ENCODE measurements at places on chromosomes 6 and 20.

- no peak for DNase-seq
Measured at GRCh38 chr6:33147807-33148666, 44.2 kb downstream of the COL11A2 start.

DNA sequence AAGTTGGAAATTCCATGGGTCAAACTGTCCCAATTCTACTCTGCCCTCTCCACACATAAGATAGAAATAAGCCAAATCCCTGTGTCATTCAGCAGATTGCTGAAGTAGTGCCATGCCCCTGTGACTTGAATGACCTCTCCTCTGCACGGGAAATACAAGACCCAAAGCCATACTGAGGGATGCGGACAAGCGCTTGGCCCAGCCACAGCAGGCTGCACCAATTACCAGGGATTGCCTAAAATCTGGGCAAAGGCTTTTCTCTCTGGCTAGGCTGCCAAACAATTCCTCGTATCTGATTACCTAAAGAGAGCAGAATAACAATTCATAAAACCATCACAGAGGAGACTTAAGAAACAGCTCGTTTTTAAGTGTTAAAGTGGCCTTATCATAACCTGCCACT is 421.8 kb upstream of the JARID2 start:
- DNase-seq = no peak

- no peak for DNase-seq
Measured at GRCh38 chr6:91812596-91813274, 1225.9 kb upstream of the MAP3K7 start.

- DNase-seq = no peak
Measured at GRCh38 chr6:40342723-40343122, 244.4 kb downstream of the LRFN2 start.

DNA sequence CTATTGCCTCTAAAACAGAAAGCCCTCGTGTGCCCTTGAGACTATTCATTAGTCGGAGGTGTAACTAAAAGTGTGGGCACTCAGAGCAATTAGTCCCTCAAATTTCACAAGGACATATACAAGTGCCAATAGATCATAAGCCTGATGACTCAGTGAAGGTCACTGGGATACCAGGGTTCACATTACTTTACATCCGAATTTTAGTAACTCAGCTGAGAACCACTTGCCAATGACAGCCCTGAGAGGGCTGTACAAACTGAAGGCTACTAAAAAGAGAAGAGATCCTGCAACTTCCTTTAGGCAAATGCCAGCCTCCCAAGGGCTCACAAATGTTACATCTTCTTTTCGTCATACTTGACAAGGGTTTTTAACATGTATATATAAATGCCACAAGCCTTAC is 369.6 kb downstream of the TENT5A start:
- no peak for DNase-seq

DNA sequence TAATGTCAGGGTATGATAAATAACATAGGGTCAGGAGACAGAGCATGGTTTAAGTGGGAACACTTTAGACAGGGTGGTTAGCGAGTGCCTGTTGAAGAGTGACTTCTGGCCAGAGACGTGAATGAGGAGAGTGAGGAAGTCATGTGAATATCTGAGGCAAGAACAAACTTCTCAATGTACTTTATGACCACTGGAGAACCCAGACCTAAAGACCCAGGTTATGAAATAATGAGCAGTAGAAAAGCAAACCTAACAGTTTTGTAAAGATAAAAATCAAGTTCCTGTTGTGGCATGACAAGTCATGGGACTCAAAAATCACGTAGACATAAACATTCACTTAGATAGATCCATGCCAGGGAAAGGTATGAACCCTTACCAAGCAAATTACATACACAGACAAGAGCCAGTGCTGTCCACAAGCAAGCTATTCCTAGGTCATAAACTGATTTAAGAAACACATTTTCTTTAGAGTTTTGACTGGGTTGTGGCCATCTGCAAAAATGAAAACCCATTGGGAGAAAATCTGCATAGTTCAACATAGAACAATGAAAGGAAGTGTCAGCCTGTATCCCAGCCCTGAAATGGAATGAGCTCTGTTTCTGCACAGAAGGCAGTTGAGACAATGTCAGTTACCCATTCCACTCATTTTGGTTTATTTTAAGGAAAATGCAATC is 2.2 kb upstream of the MYCT1 start:
- DNase-seq = no peak

DNA sequence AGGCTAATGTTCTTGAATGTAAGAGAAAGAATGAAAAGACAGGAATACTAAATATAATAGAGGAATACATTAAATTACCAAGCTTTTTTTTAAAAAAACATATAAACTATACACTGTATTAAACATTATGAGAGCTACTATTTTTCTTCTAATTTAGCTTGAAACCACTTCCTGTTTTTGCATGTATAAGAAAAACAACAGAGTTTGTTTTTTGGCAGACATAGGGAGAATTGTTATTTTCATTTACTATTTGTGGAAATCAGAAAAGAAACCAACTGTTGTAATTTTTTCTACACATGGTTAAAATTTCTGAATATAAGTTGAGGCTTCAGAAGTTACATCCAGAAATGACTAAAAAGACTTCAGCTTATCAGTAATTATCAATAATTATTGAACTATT is 991.8 kb upstream of the GJE1 start:
- DNase-seq = no peak

DNA sequence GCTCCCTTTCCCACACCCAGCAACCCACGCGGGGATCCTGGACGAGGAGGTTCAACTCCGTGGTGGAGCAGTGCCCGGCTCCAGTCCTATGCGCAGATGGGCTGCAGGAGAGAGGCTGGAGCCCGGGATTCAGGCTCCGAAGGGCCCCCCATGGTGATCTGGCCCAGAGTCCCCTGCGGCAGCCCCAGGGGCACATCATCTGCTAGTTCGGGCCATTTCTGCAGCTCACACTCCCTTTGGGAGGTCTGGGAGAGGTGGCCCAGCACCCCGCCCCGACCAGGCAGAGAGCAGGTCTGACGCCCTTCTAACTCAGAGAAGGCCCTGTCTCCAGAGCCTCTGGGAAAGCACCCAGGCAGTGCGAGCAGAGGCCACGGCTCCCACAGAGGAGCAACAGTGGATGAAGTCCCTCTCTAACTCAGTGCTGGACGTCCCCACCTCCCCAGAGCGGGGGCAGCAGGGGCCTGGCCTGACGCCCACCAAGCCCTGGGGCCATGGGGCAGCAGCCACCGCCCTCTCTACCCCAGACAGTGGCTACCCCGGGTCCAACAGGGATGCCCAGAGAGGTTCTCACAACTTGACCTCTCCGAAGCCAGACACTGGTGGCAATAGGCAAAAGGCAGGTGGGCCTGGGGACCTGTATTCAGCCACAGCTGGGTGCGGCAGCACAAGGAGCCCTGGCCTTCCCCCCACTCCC is 3.3 kb downstream of the KCNQ2 start:
- DNase-seq = no peak

DNA sequence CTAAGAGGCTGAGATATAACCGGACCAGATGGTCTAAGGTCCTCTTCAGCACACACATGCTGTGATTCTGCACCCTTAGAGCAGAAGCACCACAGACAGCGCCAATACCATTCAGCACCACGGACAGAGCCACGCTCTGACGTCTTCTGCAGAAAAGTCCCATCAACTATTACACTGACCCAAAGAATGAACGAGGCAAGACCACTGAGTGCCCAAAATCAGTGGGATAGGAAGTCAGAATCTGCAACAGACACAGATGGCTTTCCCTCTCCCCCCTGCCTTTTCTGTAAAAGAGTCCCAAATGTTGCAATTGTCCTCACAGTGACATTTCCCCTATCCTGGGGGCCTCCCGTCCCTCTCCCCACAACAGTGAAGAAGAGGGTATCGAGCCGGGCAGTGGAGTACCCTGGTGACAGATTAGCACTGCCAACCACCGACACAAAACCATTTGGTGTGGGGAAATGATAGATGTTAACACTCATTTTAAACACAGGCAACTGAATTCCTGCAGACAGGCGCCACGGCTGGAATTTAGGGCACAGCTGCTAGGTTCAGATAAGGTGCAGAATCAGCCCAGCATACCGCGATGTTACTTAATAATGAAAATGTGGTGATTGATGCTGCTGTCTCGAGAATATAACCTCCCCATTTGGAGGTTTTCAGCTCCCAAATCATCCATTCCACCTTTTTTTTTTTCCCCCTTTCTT is 66.6 kb upstream of the CTNNBL1 start:
- DNase-seq = peak; percentile 29

GRCh38 chr20:57660181-57660921 is 40.1 kb upstream of the ZBP1 start:
- no peak for DNase-seq

DNA sequence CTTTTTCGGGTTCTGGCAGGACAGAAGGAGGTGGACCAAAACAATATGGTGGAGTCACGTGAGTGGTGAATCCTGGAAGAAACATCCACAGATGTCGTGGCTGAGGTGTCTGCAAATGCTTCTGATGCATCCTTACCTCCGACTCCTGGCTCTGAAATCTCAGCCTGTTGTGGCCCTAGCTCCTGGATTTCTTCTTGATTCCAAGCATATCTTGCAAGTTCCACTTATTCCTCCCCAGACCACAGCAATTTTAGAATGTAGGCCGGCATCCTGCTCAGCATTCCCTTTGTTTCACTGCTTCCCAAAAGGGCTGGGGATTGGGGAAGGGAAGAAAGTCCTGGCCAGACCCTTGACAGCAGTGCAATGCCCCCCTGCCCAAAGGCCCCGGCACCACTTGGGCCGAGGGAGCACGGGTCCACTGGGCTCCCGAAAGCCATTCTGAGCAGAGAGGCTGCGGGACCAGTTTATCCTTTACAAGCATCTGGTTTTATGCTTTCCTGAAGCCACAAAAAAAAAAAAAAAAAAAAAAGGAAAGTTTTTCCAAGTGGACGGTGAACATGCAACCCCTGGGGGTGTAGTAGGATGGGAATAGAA is 200.9 kb upstream of the RNF24 start:
- DNase-seq = no peak

GRCh38 chr6:61833176-61833755 is 452.8 kb downstream of the KHDRBS2 start:
- no peak for DNase-seq

GRCh38 chr6:126094411-126094810 is 108.1 kb downstream of the TRMT11 start:
- DNase-seq = no peak

GRCh38 chr6:22205266-22205665 is 91.6 kb downstream of the PRL start:
- DNase-seq = no peak

DNA sequence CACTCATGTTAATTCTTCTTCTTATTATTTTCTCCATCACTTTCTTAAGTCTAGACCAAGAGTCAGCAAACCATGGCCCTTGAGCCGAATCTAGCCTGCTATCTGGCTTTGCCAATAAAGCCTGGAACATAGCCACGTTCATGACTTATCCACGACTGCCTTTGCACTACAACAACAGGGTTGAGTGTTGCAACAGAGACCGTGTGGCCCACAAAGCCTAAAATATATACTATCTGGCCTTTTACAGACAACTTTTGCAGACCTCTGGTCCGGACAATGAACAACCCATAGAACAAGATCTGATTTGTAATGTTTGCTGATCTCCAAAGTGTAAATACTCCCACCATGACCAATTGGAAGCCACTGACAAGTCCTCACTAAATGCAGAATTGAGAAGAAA is 140.5 kb upstream of the CDYL start:
- no peak for DNase-seq

- DNase-seq = peak; percentile 39
Measured at GRCh38 chr6:129774697-129775447, 64.9 kb upstream of the ARHGAP18 start.

- DNase-seq = peak; percentile 89
Measured at GRCh38 chr6:1604158-1605003, 5.3 kb upstream of the FOXC1 start.
